ENCODE measurements at places on chromosomes 16 and 17. TPM values are rescaled to one million over a fixed set of nuclear protein-coding genes. Genes with fewer than 3 reads are reported as not detected.

CPNE7 gene
- total RNA-seq, result 16.2 TPM

- DNase-seq, result peak; percentile 87
These were observed 11.3 kb downstream of the MCRIP1 start for GRCh38 chr17:81821603-81822311.

DNA sequence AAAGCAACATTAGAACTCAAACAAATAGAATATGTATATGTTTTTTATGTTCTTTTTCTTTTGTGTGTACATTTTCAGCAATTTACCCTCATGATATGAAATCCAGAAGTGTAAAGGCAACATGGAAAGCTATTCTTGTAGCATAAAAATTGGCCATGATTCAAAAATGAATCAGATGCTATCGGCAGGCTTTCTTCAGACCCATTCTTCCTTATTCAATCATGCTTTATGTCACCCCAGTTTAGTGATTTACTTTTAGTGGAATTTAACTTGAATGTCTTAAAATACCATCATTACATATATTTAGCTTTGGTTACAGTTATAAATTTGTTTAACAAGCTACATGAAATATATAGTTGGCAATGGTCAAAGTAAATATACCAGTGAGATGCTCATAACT is 21.4 kb upstream of the SMIM36 start:
- no peak for DNase-seq

TMC7 gene
- 18.6 TPM for total RNA-seq
